Dorsolateral prefrontal cortex (tissue), 122 donors: ENCODE measurements at places on chromosomes 6 and 20. TPM values are rescaled to one million over a fixed set of nuclear protein-coding genes. Genes with fewer than 3 reads are reported as not detected.

The ADAT2 gene
- total RNA-seq = 6.7 TPM

The SLPI gene
- total RNA-seq = not detected

The HLA-DQB1 gene
- total RNA-seq = 14.1 TPM

The PHIP gene
- total RNA-seq = 41.9 TPM

The TRAPPC3L gene
- not detected for total RNA-seq

The E2F3 gene
- total RNA-seq = 8.6 TPM

The KCNQ5 gene
- 106 TPM for total RNA-seq

The MUC21 gene
- not detected for total RNA-seq

The BMP6 gene
- total RNA-seq = 7.8 TPM

The FHL5 gene
- 4.1 TPM for total RNA-seq

The GUCA1A gene
- total RNA-seq = 1.1 TPM
